ENCODE measurements at places on chromosomes 11 and 22.
A peak's percentile ranks its signal among the peaks of the same experiment; 100 is the strongest.

DNA sequence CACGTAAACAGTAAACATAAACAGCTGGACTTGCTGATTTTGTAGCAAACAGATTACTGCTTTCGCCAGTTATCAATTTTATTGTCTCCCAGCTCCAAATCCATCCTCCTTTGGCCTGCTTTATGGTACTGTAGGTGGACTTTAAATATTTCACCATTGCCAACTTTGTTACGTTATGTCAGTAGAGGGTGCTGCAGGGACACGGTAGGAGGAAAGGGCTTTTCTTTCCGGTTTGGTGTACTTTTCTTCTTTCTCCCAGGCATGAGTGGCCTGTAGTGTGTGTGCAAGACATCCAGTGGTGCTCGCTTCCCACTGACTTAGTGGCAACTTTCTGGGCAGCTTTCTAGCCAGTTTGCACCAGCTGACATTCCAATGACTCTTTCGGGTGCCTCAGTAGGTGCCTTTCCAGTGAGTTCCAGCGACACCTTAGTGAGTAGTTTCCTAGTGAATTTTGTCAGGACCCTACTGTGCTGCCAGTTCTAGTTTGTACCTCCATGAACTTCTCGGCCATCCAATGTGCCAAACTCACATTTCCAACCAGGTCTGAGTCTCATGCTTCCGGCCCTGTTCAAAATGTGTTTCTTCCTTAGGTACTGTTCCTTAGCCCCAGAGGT lies 267.6 kb upstream of the TENM4 start:
- DNase-seq, result no peak

DNA sequence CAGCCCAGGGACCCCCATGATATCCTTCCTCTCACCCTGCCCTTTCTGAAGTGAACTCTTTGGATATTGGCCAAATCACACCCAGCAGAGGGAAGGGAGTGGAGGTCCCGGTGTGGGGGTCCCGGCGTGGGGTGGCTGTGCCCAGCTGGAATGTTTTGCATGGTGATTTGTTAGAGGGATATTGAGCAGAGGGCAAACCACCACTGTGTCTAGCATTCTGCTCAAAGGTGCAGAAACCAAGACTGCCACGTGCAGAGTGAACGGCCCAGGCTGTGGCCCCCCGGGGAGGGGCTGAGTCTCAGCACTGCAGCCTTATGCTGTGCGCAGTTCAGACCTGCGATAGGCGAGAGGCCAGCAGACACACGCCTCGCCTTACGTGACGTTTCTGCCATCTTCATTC lies 7.9 kb upstream of the BID start:
- DNase-seq, result no peak

DNA sequence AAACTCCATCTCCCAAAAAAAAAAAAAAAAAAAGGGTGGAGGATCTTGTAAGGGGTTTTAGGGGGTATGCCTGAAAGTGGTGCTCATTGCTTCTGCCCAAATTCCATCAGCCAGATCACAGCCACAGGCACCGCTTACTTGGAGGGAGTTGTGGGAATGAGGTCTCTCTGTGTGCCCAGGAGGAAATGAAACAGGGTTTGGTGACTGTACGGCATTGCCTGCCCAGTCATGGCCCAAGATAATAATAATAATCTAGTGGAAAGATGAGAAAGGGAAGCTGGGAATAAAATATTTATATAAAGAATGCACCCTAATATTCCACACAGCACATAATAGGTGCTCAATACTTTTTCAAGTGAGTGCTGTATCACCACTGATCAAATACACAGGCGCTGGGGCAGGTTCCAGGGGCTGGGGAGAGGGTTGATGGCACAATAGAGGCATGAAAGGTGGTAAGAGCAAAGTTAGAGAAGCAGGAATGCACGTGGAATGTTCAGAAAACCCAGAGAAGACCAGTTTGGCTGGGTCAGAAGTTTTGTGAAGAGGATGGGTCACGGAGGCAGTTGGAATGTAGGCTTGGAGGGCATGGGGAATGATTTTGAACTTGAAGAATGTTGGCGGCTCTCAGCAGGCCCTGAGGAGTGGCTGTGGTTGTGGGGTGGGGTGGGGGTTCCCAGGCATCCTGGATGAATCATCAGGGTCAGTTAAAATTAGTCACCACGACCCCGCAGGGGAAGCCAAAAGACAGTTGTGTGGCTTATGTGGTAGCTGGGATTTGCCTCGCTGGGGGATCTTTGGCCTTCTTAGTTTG lies 12.5 kb upstream of the MB start:
- DNase-seq, result no peak

- DNase-seq, result no peak
Observed at GRCh38 chr11:11459578-11459977, 106.5 kb upstream of the CSNK2A3 start.

DNA sequence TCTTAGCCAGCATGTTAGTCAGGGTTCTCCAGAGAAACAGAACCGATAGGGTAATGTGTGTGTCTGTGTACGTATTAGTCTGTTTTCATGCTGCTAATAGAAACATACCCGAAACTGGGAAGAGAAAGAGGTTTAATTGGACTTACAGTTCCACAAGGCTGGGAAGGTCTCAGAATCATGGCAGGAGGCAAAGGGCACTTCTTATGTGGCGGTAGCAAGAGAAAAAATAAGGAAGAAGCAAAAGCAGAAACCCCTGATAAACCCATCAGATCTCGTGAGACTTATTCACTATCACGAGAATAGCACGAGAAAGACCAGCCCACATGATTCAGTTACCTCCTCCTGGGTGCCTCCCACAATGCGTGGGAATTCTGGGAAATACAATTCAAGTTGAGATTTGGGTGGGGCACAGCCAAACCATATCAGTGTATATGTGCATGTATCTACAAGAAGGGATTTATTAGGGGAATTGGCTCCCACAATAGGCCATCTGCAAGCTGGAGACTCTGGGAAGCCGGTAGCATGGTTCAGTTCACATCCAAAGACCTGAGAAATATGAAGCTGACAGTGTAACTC lies 173.7 kb upstream of the NECTIN1 start:
- DNase-seq, result no peak

DNA sequence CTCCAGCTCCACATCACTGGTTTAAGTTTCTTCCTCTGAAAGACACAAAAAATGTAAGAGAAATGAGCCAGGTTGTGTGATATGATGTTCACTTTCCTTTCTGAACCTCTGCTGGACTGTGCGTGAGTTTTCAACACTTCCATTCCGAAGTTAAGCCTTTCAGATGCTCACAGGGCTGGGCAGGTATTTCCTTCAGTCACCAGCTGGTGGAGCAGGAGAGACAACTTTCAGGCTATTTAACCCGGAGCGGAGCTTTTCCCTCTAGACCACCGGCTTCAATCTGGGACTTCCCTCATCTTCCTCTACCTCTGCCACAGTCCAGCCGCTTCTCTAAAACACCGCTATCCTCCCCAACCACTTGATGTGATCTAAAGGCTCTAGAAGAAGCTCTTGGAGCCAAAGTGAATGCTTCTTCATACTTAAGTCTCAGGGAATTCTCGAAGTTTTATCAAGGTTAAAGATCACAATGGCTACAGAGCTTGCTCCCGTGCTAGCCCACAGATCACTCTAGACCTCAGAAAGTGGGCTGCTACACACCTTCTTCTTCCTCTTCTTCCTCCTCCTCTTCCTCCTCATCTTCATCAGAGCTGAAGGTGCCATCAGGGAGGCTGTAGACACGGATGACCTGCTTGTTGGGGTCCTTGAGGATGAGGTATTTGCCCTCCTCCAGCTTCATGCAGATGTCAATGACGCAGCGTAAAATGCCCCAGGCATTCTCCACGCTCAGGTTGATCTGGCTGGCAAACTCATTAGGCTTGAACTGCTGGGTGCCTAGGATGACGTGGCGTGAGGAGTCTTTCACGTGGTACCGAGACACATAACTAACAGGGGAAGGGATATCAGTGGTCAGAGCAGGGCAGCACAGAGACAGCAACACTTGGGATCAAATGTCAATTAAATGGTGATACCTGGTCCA lies 4.4 kb upstream of the FOXRED2 start:
- peak; percentile 18 for DNase-seq

- no peak for DNase-seq
Observed at GRCh38 chr11:67501854-67502253, 3.3 kb downstream of the PITPNM1 start.

Data from activated CD4-positive, alpha-beta T cell treated with anti-CD3 and anti-CD28 coated beads for 24 hours (primary cell).